ENCODE measurements at places on chromosomes 2 and 18.

- DNase-seq = no peak
Observed at GRCh38 chr2:109346601-109347228, 217.7 kb downstream of the SH3RF3 start.

DNA sequence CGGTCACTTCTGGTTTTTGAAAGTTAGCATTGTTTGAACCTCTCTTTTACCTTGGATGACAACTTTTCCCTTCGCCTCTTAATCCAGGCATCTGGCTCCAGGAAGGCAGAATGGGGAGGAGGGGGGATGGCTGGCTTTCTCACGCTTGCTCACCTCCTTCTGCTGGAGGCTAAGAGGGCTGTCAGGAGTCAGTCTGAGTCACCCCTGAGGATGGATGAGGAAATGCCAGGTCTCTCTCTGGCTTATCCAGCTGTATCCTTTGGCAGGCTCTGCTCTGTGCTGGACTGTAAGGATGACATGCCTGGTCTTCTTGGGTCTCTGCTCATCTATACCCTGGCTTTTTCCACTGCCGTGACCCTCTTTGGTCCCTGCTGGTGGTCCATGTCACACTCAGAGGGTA, 142.9 kb upstream of the GYPC start:
- DNase-seq = no peak

DNA sequence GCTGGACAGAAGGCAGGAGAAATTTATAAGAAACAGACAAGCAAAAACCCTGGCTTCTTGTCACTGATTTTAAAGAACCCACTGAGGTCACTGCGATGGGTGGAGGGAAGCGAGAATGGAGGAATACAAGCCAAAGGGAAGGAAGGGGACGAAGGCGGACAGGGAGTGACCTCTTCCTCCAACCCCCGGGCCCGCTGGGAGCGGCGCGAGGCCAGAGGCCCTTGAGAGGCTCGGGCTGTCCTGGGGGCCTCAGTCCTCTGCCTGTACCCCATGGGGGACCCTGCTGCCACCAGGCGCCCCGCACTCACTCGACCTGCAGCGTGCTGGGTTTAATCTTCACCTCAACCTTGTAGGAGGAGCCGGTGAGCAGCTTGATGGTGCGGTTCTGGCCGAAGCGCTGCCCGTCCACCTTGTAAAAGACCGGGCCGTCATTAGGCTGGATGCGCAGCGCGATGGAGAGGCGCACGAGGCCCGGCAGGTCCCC, 793 bp downstream of the CNRIP1 start:
- DNase-seq = no peak

- no peak for DNase-seq
Observed at GRCh38 chr18:48957616-48958015, 6.9 kb upstream of the SMAD7 start.

GRCh38 chr2:75986617-75987016, 275.9 kb upstream of the GCFC2 start:
- no peak for DNase-seq

GRCh38 chr18:3219631-3220335, at the start of gene MYOM1:
TSS of gene MYOM1 (minus strand) at chr18:3219968. CDS start at chr18:3215223, 4,745 bp downstream.
- DNase-seq = no peak
